ENCODE measurements at places on chromosomes 11 and 22.

DNA sequence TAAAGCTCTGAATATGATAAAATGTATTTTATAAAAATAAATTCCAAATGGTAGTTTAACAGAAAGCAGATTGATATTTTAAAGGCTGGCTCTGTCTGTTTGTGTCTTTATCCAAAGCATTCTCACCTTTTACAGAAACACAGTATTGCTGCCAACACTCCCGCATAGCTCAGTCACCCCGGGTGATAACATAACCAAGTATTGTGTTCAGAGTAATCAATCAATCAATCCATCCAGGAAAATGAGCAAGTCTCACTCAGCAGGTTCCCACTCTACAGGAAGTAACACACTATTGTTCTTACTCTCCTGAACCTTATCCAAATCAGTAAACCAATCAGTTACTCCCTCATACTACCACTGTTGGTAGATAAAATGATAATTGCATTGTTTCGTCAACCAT, 203.4 kb downstream of the LRRC4C start:
- no peak for DNase-seq

GRCh38 chr11:77180346-77180745, 52.3 kb downstream of the MYO7A start:
- DNase-seq = no peak

DNA sequence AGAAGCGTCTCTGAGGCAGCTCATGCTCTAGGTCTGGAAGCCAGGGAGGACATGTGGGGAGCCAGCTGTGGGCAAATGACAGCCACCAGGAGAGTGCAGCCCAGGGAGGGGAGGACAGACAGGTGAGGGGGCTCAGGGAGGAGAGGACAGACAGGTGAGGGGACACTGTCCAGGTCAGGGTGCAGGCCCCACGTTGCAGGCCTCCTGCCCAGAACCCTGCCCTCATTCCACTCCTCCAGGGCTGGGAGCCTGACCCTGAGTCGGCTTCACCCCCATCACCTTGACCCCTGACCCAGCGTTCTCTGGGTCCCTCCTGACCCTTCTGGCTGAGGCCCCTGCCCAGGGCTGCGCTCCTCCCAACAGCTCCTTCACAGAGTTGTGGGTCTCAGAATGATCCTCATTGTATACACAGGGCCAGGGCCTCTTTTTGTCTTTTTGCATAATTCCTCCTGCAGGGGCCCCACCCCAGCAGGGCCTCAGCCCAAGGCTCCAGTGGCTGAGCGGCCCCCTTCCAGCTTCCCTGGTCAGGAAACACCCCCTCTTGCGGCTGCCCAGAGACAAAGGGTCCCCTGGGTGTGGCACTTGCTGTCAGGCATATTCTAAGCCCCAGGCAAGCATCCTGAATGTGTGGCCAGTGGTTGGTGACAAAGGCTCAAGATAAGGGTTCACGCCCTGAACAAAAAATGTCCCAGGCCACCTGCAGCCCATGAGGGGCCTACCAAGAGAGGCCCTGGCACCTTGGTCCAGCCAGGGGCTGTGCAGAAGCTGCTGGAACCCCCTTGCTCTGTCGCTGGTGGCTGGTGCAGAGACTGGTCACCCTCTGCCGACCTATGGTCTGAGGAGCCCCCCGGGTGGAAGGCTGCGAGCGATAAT, 853.0 kb downstream of the BRD1 start:
- no peak for DNase-seq

DNA sequence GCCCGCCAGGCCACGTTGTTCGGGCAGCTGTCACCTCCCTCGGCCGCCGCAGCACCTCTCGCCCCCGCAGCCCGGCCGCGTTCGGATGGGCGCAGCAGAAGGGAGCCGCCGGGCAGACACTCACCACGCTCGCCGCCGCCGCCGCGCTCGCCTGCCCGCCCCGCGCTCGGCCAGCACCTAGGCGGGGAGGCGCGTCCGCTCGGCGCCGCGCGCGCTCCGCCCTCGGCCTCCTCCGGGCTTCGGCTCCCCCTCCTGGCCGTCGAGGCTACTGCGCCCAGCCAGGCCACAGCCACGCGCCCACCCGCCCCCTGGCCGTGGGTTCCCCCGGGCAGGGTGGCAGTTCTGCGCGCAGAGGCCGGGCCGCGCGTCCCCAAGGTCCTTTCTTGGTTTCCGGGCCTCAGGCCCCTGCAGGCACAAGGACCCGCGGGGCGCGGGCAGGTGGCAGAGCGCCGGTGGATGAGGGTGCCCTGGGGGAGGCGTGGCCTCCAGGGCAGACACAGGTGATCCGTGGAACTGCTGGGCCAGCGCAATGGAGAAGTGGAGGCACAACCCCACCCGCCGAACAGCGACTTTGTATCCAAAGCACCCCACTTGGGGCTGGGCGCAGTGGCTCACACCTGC, at the start of gene SLC25A22:
Gene SLC25A22, minus strand, starts transcription at position 189 of the 621 bp plus-strand sequence. CDS start 3,275 bp downstream, outside the sequence.
- DNase-seq = peak; percentile 75

GRCh38 chr11:92550871-92551270, 326.3 kb downstream of the FAT3 start:
- no peak for DNase-seq

GRCh38 chr22:28918550-28919271, 35.3 kb downstream of the ZNRF3 start:
- DNase-seq = no peak

DNA sequence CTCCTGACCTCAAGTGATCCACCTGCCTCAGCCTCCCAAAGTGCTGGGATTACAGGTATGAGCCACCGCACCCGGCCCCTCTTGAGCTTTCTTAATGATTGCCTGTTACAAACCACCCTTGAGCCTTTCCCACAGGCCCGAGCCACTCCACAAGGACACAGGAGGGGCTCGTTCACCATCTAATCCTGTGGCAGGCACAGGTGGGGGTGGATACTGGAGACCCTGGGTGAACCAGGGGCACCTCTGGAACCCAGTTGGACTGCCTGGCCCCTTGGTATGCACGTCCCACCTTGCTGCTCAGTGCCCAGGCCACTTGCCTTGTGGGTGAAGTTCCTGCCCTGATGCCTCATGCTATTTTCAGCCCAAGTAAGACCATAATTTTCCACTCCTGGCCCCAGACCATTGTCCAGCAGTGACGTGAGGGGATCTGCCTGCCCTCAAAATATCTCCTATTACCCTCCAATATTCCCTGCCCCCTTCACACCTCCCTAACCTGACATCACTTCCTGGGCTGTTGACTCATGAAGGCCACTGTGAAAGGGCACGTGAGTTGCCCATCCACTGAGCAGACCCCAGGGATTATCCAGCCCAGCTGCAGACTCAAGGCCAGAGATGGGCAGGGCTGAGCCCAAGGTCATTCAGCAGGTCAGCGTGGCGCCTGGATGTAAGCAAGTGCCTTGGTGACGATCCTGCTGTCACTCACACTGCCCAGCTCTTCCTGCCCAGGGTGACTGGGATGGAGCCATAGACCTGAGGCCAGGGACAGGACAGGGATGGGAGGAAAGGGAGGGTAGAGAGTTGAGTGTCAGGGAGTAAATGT, 19.6 kb downstream of the P2RY2 start:
- DNase-seq = no peak

DNA sequence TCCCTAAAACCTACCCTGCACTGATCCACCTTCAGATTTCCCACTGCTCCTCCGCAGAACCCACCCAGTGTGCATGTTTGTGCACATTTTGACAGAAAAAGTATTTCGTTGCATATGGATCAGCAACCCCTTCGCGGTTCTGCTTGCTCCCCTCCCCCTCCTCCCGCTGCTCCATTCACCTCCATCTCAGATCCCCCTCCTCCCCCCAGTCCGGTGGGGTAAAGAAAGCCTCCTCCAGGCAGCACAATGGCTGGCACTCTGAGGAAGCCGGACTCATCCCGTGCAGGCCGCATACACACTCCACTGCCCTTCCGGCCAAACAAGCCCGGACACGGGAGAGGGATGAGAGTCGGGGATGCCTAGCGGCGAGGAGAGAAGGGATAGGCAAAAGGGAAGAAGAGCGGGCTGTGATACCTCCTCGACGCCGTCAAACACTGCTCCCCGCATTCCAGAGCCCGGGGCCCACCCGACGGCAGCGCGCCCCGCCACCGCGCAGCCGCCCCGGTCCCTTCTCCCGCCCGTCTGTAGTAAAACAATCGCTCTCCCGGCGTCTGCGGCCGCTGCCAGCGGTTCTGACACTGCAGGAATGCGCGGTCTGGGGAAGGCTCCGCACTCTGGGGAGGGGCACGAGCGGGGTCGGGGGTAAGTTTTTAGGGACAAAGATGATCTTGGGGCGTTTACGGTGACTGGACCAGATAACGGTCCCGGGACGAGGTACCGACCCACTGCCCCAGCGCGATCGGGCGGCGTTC, 915 bp downstream of the FEZ1 start:
- no peak for DNase-seq

DNA sequence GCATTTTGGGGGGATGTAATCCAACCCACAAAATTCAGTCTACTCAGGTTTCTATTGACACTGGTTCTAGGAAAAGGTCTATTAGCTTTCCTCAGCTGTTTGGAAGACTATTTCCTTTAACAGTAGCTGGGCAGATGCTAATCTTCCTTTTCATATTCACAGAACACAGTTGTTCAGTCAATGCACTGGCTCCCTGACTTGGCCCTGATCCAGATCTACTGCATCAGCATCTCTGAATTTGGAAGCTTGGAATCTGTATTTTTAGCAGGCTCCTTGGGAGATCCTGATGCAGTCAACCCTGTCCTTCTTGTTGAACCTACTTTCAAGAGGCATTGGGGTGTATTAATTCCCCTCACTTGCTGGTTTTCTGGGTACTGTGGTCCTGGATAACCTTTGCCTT, 6.3 kb downstream of the HTATIP2 start:
- no peak for DNase-seq

DNA sequence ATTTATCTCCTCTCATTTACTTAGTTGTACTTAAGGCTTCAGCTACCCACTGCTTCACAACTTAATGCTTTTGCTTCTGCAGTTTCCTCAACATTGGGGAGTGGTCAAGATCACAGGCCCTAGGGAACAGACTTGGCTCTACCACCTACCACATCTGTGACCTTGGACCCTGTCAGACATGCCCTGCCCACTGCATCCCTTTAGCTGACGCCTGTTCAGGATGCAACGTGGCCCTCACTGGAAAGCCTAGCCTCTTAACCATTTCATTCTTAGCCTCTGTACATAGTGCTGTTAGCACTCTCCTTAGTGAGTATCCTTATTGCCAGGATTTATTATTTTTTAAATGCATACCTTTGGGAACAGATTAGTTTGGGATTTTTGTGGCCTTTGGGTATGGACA, 34.4 kb downstream of the TNRC6B start:
- DNase-seq = no peak

GRCh38 chr11:73648571-73649046, 2.2 kb downstream of the PLEKHB1 start:
- DNase-seq = no peak

DNA sequence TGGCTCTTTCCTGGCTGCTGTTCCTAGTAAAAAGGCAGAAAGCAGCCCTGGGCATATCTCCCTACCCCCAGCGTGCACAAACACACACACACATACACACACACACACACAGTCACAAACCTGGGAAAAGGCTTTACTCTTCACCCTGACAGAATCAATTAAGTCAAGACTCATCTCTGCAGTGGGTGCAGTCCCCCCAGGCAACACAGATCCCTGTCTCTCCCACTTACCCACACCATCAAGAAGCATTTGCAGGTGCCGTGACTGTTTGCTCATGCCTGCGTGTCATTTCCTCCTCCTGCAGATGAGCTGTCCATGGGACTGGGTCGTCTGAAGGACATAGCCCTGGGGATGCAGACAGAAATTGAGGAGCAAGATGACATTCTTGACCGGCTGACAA, 28.6 kb downstream of the SNAP29 start:
- no peak for DNase-seq

DNA sequence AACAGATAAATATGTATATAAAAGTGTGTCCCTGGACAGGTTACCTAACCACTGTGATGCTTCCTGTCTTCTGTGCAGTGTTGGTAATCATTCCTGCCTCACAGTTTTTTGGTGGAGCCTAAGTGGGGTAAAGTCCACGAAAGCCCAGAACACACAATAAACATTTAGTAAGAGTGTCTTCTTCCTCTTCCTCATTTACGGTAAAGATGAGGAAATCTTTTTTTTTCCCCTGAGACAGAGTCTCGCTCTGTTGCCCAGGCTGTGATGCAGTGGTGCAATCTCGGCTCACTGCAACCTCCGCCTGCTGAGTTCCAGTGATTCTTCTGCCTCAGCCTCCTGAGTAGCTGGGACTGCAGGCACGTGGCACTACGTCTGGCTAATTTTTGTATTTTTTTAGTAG, 117.1 kb downstream of the LDLRAD3 start:
- no peak for DNase-seq

GRCh38 chr11:103877221-103877620, 159.2 kb upstream of the DDI1 start:
- DNase-seq = no peak

DNA sequence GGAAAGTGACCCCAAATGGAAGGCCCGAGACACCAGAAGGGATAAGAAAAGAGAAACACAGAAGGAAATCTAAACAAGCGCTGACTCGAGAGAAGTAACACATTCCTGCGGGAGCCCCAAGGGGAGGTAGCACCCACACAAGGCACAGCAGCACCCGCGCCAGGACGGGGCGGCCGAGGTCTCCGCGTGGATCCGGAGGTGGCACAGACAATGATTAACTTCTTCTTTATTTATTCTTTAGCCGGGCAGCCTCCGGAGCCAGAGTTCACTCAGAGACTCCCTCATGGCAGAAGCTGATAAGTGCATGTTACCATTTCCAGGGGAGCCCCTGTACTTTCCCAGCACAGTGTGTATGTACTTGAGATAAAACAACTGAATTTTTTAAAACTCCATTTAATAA, 5.1 kb downstream of the TOLLIP start:
- no peak for DNase-seq

GRCh38 chr11:8959546-8960166, 4.6 kb downstream of the TMEM9B start:
- DNase-seq = no peak

DNA sequence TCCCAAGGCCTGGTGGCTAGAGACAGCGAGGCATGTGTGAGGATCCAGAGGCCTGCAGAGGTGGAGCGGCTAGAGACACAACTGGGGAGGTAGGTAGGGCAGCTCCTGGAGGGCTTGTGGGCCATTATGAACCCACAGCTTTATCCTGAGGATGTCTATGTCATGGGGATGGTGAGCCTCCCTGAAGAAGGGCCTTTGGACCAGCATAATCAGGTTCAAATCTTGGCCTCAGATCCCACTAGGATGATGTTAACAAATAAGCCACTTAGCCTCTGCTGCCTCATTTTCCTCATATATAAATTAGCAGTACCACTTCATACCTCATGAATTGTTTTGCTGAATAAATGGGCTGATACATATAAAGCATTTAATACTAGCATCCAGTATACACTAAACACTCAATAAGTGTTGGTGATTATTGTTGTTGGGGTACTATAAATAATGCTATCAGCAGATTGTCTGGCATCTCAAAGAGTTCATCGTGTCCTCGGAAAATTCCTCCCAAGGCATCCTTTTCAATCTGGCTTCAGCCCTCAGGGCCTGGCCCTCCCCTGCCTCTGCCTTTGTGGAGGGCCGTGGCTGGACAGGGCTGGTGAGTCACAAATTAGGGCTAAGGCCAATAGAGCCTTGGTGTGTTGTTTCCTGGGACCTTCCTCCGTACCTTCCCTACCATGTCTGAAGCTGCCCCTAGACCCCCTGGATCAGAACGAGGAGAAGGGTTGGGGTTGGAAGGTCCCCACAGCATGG, 30.9 kb upstream of the LRRC32 start:
- DNase-seq = no peak

GRCh38 chr11:64841592-64842365, 2.7 kb downstream of the CDC42BPG start:
- no peak for DNase-seq

All from D721Med (cell line).